ENCODE measurements at places on chromosomes 5 and 9.

DNA sequence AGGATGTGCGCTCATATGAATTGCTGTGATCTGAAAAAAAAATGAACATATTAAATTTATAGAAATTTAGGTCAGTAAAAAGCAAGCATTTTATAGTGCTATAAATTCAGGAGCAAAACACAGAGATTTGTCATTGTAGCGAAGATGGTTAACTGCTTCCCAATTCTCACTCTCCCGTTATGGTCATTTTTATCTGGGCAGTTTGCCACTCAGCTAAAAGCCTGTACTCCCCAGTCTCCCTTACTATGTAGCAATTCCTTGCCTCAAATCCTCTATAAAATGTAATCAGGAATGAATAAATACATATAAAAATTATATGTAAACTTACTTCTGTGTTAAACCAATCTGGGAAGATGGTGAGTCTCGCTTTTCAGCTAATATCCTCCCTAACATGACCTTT is 471.5 kb downstream of the HINT1 start:
- no peak for DNase-seq

GRCh38 chr9:113591899-113592625 is 128.5 kb downstream of the RGS3 start:
- no peak for DNase-seq

DNA sequence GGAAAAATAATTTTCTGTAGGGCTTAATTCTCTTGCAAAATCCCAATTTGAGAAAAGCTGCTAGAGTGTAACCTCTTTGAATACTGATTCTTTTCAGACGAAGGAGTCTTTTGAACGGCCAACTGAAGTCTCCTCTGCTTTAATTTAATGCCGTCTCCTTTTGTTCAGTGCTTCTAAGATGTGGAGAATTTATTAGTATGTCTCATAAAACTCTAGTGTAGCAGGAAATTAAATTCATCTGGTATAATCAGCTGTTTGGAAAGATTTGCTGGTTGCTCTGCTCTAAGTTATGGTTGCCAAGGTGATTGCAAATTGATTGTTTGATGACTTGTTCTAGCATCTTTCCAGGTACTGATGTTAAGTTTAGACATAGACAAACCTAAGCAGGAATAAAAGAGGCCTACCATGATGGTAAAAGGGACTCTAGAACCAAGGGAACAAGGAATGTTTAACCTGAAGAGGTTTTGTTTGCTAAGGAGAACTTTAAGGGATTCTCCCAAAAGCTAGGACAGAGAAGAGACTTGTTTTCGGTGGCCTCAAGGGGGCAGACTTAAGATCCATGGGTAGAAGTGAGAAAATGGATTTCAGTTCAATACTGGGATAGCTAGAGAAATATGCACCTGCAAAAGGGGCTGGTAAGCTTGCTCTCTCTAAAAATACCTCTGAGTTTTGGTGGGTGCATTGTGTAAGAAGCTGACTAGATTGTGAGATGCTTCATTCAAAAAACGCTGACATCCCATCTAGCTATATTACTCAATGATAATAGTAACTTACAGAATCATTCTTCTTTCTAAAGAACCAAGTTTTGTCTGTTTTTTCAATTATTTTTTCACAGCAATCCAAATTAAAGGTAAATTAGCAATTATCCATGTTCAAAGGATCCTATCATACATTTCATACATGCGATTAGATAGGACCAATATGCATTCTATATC is 5.7 kb upstream of the ADRB2 start:
- DNase-seq: no peak

- DNase-seq: no peak
These were observed 19.7 kb downstream of the ADRA1B start for GRCh38 chr5:159935946-159936345.

GRCh38 chr5:126460977-126461376 is 37.8 kb downstream of the GRAMD2B start:
- DNase-seq: no peak

DNA sequence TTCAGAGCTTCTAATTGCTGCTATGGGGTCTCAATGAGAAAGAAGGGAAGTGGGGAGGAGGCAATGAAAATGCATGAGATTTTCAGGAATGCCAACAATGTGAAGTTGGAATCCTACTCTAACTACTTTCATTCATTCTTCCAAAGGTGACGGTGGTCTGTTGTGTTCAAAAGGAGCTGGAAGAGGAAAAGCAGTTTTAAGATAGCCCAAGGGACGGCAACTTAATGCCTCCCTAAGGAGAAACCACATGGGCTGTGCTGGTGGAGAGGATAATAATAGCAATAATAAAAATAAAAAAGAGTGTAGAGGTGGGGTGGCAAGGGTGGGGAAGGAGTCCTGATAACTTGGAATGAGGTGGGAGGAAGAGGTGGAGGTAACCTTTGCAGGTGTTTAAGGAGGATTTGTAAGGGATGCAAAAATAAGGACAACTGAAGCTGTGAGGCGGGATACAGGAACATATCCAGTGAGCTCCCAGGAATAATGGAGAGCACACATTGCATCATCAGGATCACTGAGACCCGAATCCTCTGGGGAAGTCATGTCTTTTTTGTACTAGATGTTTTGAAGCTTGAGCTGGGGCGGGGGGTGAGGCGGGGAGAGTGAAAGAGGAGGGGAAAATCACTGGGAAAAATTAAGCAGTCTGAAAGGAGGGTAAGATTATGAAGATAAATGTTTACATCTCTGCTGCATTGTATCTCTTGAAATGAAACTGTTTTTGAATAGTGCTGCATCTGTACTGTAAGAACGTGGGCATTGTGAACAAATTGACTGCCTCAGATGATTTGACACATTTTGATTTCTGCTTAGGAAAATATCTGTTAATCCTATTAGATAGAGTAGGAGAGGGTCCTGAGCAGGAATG is 120.1 kb upstream of the TMEM161B start:
- DNase-seq: no peak

GRCh38 chr5:1543398-1544293 is 19.9 kb upstream of the LPCAT1 start:
- DNase-seq: no peak

GRCh38 chr9:6785682-6786081 is 27.9 kb downstream of the KDM4C start:
- DNase-seq: no peak

- DNase-seq: no peak
These were observed 32.0 kb downstream of the HAVCR1 start for GRCh38 chr5:157026789-157027424.

- DNase-seq: no peak
These were observed 140.2 kb downstream of the RGS3 start for GRCh38 chr9:113603773-113604172.

- DNase-seq: no peak
These were observed 1.5 kb downstream of the WHRN start for GRCh38 chr9:114503522-114504340.

DNA sequence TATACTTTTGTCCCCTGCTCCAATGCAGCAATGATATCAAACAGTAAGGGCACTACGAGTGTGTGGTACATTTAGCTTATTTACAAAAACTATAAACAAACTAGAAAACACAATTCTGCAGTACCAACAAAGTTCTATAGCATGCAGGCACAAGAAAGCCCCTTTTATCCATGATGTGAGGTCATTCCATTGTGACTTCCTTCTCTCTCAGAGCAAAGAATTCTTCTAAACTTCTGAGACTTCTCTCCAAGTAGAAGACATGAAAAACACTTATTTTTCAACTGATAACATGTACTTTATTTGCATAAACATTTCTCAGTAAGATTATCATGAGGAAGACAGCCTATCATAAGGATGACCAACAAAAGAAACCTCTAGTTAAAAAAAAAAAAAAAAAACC is 569.8 kb downstream of the TLE1 start:
- no peak for DNase-seq

GRCh38 chr5:82106756-82107155 is 134.9 kb downstream of the ATG10 start:
- DNase-seq: no peak

- DNase-seq: no peak
These were observed 45.6 kb downstream of the COL15A1 start for GRCh38 chr9:98989036-98990000.

DNA sequence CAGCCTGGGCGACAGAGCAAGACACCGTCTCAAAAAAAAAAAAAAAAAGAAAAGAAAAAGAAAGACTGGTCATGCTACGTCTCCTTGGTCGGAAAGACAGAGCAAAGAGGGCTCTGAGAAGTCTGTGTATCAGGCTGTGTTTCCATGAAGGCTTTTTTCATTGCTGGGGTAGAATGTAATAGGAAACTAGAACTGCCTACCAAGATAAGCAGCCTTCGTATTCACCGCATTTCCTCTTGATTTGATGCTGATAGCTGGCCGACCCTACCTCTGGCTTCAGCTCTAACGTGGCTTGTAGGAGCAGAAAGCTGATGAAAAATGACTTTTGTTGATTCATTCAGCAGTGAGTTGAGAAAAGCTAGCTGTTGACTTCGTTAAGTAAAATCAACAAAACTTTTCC is 17.4 kb downstream of the SLC1A3 start:
- DNase-seq: no peak

DNA sequence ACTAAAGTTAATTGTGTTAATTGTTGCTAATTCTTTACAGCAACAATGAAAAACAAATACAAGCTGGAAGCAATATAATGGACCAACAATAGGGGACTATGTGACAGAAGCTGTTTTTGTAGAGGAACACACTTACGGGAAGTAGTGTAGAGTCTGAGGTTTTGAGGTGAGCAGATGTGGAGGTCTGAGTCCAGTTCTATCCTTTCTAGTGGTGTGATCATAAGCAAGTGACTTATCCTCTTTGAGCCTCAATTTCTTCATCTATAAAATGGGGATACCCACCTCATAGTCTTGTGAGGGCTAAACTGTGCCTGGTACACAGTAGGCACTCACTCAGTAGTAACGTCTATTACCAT is 28.3 kb downstream of the ALG2 start:
- DNase-seq: no peak

DNA sequence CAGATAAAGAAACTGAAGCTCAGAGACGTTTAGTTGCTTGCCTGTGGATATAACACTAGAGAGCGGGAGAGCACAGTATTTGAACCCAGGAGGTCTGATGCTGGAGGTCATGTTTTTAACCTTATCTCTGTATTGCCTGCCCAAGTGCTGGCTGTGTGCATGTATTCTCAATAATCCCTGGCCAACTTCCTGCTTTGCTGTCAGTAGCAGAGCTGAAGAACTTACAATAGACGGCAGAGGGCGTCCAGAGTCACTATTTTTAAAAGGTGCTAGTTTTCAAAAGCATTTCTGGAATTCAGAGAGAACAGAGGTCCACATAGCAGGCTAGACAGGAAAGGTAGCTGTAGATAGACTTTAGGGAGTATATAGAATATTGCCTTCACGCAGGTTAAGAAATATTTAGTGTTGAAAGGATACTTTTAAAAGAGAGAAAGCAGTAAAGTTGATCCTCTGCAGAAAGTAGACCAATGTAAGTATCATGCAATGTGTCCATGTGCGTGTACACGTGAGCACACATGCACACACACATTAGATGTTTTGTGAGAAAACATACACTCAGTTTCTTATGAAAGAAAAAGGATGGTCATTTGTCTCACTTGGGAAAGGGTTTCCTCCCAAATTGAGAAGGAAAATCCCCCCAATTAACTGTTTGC is 46.3 kb downstream of the PTCD2 start:
- no peak for DNase-seq

- no peak for DNase-seq
These were observed 141.9 kb upstream of the RASA1 start for GRCh38 chr5:87125766-87126165.
